ENCODE measurements at places on chromosomes 16 and 17.

DNA sequence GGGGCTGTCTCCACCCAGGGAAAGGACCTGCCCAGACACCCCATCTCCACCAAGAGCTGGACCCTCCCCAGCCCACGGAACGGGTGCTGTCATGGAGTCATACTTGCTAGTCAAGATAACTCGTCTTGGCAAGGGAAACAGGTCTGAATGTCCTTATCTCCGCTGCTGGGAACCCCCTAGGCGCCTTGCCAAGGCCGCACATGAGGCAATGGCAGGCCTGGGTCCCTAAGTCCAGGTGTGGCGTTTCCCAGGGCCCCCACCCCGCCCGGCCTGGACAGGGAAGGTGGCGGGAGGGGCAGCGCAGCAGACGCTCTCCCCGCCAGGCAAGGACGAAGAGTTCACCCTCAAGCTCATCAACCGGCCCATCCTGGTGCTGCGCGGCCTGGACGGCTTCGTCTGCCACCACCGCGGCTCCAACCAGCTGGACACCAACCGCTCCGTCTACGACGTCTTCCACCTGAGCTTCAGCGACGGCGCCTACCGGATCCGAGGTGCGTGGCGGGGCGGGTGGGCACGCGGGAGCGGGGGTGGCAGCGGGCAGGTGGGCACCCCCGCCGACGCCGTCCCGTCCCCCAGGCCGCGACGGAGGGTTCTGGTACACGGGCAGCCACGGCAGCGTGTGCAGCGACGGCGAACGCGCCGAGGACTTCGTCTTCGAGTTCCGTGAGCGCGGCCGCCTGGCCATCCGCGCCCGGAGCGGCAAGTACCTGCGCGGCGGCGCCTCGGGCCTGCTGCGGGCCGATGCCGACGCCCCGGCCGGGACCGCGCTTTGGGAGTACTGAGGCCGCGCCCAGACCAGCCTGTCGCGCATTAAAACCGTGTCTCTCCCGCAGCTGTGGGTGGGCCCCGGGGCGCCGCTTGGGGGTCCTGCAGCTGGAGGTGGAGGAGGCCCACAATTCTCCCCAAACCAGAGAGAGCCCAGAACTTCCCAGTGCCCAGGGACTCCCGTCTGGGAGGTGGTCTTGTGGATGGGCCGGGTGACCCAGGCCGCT lies 8.4 kb downstream of the FSCN2 start:
- no peak for DNase-seq

- no peak for DNase-seq
Measured at GRCh38 chr16:70548936-70549335, 25.3 kb downstream of the SF3B3 start.

DNA sequence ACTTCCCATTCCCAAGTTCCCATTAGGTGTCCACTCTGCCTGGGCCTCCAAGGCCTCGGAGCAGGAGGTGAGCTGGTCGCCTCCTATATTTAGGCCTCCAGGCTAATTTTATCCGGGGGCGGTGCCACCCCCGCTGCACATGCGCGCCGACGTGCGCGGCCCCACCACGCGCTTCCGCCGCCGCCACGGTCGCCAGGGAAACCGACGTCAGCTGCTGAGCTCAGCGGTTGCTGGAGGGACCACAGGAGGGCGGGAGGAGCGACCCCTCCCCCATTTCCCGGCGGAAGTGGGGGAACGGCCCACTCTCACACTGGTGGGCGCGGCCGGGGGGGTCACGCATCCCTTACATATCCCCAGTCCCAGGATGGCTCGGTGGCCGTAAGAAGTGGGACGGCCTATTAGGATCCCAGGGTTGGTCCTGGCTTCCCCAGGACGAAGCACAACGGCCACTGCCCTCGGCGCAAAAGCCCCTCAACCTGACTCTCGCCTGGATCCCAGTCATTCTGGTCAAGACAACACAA lies 1.0 kb downstream of the PER1 start:
- DNase-seq = peak; percentile 79

GRCh38 chr16:66442502-66443268 lies 15.6 kb downstream of the BEAN1 start:
- DNase-seq = no peak

GRCh38 chr17:58710948-58711552 lies 18.6 kb downstream of the RAD51C start:
- peak; percentile 50 for DNase-seq
